ENCODE measurements at places on chromosomes 3 and 15.
A peak's percentile ranks its signal among the peaks of the same experiment; 100 is the strongest.

DNA sequence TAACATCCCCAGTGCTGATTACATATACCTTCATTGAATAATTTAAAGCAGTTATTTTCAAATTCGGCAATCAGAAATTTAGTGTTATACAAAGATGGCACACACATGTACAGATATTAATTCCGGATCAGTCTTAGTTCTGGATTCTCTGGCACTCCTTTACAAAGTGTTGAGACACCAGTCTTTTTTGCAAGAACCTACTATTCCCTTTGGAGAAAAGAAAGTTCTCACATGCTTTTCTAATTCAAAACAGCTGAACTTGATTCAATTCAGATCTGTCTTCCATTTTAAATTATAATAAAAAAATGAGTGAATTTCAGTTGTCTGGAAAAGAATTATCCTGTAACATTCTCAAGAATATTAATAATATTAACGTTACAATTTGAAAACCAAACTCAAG is 20.4 kb downstream of the CCDC191 start:
- no peak for DNase-seq

DNA sequence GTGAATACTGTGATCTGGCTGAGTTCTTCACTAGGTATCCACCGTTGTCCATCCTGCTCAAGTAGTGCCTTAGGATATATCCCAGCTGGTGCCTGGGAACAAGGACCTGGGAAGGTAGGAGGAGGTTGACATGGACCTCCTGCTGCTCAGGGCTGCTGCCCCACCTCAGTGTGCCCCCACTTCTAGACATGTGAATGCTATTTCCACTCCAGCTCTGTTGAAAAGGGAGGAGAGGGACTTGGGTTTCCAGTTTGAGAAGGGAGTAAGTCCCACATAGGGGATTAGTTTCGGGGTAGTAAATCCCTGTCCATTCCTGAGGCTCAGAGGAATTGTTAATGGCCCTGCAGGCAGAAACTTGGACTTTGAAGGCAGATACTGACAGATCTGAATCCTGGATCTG is 32.9 kb upstream of the ETV5 start:
- DNase-seq: no peak

DNA sequence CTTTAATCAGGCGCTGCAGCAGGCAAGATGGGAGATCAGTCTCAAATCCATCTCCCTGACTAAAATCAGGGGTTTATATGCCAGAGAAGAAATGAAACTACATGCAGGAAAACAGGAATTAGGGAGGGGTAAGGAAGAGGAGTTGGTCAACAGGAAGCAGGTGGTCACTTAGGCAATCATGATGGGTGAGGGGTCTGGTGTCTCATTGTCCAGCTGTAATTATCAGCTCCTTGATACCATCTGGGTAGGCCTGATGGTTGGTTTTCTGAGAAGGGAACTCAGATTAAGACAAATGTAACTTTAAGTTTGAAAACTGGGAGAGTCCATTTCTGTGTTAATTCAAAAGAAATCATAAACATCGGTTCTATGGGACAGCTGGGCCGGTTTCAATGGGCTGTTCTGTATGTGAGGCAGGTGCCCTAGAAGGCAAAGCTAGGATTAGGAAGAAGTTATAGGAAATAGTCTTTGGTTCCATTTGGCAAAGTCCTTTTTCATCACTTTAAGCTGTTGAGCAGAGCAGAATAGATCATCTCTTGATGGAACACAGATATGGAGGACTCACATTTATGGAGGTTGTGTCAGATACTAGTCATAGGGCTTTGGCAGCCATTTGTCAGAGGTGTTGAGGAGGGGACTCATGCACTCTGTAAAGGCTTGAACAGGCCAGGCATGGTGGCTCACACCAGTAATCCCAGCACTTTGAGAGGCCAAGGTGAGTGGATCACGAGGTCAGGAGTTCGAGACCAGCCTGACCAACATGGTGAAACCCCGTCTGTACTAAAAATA is 149.4 kb downstream of the VGLL4 start:
- no peak for DNase-seq

- peak; percentile 84 for DNase-seq
These were observed 12.0 kb downstream of the MRPL46 start for GRCh38 chr15:88454867-88455810.

- no peak for DNase-seq
These were observed 842 bp upstream of the U2SURP start for GRCh38 chr3:143000528-143000927.

GRCh38 chr3:106728315-106729098 is 648.7 kb upstream of the CCDC54 start:
- DNase-seq: peak; percentile 9

DNA sequence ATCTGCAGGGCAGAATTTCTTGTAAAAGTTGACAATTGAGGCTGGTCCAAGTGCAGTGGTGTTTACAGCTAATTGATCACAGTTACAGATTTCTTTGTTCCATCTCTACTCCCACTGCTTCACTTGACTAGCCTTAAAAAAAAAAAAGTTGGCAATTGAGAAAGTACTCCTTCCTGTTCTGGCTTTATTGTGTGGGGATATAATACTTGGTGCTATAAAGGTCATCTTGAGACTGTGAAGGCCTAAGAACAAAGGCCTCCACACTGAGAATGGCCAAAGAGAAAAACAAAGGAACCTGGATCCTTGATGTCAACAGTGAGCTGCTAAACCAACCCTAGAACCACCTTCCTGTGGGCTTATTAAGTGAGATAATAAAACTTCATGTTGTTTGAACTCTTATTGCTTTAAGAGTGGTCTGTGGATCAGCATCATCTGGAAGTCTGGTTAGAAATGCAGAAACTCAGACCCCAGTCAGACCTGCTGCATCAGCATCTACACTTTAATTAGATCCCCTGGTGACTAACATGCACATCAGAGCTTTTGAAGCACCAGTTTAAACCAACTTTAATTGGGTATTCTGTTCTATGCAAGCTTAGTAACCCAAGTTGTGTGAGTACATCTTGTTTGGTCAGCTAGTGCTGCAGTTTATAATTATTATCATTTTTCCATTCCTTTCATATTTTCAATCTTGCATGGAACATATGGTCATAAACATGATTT is 55.2 kb downstream of the TMOD3 start:
- DNase-seq: no peak

GRCh38 chr3:70179111-70179510 is 133.3 kb downstream of the MDFIC2 start:
- DNase-seq: no peak

- no peak for DNase-seq
These were observed 11.4 kb downstream of the CRABP1 start for GRCh38 chr15:78351539-78351938.

GRCh38 chr3:187042346-187042745 is 97.0 kb downstream of the RPL39L start:
- DNase-seq: no peak

DNA sequence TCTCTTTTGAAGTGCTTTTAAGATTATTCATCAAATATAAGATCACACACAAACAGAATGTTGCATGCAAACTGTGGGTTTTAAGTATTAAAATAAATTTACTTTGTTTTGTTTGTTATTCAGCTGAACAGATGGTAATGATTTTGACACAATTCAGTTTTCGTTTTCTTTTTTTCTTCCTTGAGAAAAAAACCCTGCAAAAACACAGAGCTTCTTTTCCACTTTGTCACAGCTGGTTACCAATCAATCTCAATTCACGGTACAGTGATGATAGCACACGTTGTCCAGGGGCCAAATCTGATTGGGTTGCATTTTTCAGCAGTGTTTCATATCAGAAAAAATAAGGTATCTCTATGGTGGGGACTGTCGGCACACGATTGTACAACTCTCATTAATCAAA is 473.6 kb downstream of the ROBO2 start:
- no peak for DNase-seq

DNA sequence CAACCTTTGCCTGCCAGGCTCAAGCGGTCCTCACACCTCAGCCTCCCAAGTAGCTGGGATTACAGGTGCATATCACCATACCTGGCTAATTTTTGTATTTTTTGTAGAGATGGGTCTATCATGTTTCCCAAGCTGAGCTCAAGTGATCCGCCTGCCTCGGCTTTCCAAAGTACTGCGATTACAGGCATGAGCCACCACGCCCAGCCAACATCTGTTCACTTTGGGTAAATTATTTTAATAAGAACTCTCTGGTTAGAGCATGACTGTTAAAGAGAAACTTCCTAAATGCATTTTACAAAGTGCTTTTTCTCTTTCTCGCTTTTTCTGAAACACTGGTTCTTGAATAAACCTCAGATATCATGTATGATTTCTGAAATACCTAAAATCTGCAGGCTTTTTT is 172.5 kb downstream of the PTPRG start:
- no peak for DNase-seq

DNA sequence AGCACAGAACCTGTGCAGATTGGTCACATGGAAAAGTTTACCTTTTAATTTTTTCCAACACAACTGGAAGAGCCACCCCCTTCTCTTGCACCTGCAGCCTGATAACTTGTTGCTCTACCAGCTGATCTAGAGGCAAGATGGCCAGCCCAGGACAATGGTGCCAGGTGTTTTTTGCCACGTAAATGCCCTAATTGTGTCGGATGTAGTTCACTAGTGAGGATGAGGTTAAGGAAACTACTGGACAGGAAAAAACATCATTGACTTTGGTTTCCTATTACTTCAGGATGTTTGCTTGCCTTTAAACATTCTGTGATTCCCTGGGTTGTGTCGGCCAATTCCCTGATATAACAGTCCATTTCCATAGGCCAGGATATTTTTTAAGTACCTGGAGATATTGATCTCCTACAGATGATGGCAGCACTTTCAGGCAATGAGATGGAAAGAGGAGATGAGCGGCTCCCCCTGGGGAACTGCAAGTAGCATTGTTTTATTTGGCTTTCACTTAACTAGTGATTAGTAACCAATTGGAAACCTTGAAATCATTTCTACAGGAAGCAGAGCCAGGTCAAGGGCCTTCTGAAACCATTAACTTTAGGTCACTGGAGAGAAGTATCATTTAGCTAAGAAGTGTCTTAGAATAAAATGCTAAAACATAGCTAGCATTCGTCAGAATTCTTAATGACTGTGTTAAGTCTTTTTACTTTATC is 72.5 kb downstream of the OSBPL10 start:
- peak; percentile 29 for DNase-seq

- no peak for DNase-seq
These were observed 87.1 kb upstream of the PLSCR5 start for GRCh38 chr3:146692254-146692653.

- no peak for DNase-seq
These were observed 186.8 kb downstream of the SHOX2 start for GRCh38 chr3:157919319-157919887.

GRCh38 chr15:100901296-100901695 is 17.9 kb upstream of the LRRK1 start:
- DNase-seq: no peak

DNA sequence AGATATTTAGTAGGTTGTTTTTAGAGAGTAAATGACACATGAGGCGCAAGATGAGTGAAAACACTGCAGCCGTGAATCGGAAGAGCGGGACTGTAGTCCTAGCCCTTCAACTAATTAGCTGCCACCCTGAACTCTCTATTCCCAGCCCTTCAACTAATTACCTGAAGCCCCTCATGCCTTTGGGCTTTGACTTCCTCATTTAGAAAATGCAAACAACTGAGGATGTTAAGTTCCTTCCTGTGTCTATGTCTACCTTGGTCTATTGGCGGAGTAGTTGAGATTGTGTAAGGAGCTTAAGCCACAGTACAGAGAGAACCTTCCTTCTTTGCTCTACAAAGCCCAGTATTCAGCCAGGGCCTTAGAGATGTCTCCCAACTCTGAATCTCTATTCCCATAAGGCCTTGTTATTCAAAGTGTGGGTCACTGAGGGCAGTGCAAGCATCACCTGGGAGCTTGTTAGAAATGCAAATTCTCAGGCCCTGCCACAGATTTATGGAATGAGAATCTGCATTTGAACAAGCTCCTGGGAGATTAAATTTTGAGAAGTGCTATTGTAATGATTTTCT is 71.8 kb upstream of the SCN5A start:
- no peak for DNase-seq

- DNase-seq: no peak
These were observed 299.8 kb upstream of the EPHA3 start for GRCh38 chr3:88807491-88808105.

DNA sequence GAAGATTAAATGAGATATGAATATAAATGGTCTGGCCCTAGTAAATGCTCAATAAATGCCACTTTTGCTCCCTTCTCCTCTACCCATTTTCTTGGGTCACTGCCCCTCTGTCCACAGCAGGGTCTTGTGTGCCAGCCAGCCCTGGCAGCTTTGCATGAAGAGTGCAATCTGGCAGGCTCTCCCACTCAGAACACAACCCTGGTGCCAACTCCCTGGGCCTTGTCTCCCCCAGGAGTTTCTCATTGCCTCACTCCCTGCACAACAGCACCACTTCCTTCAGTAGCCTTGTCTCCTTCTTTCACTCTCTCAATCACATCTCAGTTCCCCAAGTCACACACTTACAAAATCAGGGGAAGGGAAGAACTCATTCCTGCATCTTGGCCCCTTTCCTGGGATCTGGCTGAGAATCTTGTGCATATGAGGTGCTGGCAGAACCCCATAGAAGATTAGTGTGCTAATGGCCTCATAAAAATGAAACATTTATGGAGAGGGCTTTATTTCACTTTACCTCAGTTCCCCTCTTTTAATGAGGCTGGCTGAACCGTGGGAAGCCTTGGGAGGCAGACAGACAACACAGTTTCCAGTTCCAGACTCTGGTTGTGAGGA is 445.9 kb upstream of the PROK2 start:
- no peak for DNase-seq

Data from A549 (cell line).